Effector memory CD8-positive, alpha-beta T cell (primary cell): ENCODE measurements at places on chromosomes 2 and 18.

- DNase-seq = no peak
These were observed 33.0 kb downstream of the ERBB4 start for GRCh38 chr2:212505586-212505985.

DNA sequence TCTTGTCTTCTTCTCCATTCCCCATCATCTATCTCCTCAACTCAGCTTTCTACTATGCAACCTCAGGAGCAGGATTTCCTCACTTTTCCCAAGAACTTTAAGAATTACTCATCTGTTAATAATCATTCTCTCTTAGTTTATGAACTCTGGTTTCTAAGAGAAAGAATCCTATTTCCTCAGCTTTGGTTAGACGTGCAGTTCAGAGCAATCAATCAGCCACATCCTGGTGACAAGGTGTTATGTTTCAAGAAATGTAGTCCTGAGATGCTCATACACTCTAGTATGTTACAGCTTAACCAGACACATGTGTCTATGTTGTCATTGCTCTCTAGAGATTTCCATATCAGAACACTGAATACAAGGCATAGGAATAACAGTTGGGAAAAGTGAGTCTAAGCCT, 277.9 kb downstream of the MBD2 start:
- DNase-seq = no peak

DNA sequence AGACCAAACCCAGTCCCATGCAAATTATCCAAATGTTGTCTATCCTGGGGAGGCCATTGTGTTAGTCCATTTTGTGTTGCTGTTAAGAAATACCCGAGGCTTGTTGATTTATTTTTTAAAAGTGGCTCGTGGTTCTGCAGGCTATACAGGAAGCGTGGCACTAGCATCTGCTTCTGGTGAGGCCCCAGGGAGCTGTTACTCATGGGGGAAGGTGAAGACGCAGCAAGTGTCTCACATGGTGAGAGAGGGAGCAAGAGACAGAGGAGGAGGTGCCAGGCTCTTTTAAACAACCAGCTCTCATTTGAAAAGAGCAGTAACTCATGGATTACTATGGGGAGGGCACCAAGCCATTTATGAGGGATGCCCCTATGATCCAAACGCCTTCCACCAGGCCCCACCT, 80.3 kb upstream of the ARL4C start:
- DNase-seq = no peak

GRCh38 chr2:202051499-202052161, 18.0 kb downstream of the FZD7 start:
- DNase-seq = no peak

DNA sequence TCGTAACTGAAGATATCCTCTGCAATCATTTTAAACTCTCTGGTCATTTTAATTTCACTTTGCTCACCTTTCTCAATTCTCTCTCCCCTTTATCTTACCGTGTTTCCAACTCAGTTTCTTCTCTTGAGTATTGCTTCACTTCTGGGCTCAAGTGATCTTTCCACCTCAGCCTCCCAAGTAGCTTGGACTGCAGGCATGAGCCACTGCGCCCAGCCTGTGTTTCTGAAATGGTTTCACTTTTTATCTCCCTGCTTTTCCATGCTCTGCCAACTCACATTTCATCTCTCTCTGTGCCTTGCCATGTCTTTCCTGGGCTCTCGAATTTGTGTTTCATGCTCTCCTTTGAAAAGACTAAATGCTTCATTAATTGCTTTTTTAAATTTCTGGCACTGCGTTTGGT, 30.5 kb upstream of the TMEM131 start:
- no peak for DNase-seq

GRCh38 chr18:2201036-2201600, 370.2 kb downstream of the METTL4 start:
- no peak for DNase-seq

DNA sequence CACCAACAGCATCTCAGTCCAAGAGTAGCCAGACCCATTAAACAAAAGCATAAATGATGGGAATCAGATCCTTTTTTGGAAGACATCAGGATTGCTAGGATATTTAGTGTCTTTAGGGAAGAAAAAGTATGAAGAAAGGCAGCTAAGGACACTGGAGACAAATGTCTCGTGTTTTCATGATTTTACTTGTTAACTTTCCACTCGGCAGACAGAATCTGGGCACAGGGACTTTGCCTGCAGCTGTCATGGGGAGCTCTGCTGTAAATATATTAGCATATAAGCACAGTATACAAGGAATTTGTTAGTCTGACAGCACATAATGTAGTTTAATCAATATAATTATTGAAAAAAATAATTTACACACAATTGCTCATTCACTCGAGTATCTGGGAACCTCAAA, 718.3 kb downstream of the NRXN1 start:
- DNase-seq = no peak
